ENCODE measurements at places on chromosomes 16 and 17. TPM values are rescaled to one million over a fixed set of nuclear protein-coding genes. Genes with fewer than 3 reads are reported as not detected.

GPRC5C gene
- not detected for polyA plus RNA-seq

LPO gene
- polyA plus RNA-seq = not detected

CLEC3A gene
- not detected for polyA plus RNA-seq

C16orf96 gene
- polyA plus RNA-seq = not detected

RAP1GAP2 gene
- 8.6 TPM for polyA plus RNA-seq

GPR142 gene
- polyA plus RNA-seq = not detected

CHST5 gene
- polyA plus RNA-seq = not detected

ZNF830 gene
- 5.1 TPM for polyA plus RNA-seq

ASPA gene
- not detected for polyA plus RNA-seq

IRF8 gene
- polyA plus RNA-seq = not detected

CCDC137 gene
- polyA plus RNA-seq = 23.2 TPM

TSPOAP1 gene
- 1.2 TPM for polyA plus RNA-seq
